ENCODE measurements at places on chromosomes 13 and 19.

- no peak for DNase-seq
Measured at GRCh38 chr13:40362502-40362901, 303.9 kb downstream of the FOXO1 start.

GRCh38 chr19:33274663-33275558, 27.4 kb downstream of the CEBPA start:
- no peak for DNase-seq

GRCh38 chr19:4707322-4707721, 16.3 kb downstream of the DPP9 start:
- no peak for DNase-seq

DNA sequence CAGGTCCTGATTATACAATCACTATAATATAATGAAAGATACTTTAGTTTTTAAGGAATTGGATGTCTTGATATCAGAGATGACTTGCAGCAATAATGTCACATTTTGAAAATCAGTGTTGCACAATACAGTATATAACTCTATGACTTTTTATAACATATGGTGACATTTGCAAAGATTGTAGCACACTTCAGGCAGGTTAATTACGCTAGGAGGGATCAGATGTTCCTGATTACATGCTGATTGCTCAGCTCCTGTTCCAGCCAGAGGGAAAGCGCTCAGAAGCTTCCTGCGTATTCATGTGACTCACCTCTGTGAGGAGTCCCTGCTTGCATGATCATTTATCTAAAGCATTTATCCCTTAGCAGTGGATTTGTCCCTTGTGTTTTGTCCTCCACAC, 265.6 kb downstream of the GPC5 start:
- DNase-seq = no peak

DNA sequence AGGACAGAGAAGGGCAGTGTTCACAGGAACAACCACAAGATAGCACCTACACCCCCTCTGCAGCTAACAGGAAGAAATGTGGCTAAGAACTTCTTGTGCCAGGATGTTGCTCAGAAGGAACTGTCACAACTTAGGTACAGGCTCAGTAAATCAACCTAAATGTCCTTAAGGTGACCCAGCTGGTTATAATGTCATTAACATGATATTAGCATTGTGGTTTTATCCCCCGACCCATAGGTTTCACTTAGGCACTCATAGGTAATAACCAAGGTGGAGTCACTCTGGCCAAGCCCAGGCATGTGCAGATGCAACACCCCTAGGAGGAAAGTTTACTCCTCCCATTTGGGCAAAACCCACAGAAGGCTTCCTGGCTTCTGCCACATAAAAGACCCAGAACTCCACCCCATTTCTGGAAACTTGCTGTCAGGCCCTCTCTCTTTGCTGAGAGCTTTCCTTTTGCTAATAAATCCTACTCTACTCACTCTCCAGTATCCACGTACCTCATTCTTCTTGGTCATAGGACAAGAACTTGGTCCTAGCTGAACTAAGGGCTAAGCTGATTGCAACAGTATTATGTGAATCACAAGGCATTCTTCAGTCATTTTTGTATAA, 951.3 kb downstream of the SLITRK5 start:
- DNase-seq = no peak

- DNase-seq = no peak
Measured at GRCh38 chr13:113804017-113804702, 45.1 kb downstream of the TMEM255B start.

DNA sequence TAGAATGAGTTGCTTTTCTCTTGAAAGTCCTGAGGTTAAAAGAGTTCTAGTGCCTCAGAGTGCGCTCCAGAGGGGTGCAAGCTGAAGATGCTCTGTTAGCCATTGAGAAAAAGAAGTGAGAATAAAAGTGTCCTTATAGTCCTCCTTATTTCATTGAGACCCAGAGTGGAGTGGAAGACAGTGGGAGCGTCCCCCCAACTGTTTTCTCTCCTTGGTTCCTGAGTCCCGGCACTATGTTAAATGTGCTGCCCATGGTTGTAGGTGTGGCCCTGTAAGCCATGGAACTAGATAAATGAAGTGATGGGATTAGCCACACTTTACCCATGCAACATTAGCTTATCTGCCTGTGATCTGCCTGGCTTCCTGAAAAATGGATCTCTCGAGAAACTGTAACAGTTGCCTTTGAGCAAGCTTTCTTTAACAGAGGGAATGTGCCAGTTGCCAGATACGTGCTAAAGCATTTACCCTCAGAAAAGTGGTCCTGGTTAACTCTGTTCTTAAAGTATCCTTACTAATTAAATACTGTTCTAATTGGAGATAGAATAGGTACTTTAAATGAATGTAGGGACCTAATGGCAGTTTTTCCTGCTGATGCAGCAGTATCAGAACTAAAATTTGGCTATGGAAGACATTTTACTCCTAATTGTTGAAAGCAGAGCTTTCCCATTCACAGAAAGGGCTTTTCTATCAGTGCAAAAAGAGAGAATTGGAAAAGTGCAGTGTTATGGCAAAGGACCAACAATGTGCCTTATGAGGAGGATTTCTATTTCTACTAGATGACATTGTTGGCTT, 21.4 kb upstream of the PSG9 start:
- DNase-seq = peak; percentile 2

DNA sequence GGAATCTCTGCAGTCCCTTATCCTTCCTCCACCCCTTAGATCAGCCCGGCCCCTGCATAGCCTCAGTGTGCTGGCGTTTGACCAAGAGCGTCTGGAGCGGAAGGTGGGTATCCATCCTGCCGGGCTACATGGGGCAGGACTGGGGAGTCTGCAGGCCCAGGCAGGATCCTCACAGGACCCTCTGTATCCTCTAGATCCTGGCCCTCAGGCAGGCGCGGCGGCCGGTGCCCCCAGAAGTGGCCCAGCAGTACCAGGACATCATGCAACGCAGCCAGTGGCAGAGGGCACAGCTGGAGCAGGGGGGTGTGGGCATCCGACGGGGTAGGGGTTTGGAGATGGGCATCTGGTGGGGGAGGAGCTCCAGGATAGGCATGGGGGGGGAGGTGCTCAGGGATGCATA, 8.9 kb downstream of the PODNL1 start:
- no peak for DNase-seq

- DNase-seq = no peak
Measured at GRCh38 chr13:113851826-113852535, 11.9 kb downstream of the GAS6 start.

- DNase-seq = no peak
Measured at GRCh38 chr13:37457612-37458011, 141.0 kb downstream of the POSTN start.

- no peak for DNase-seq
Measured at GRCh38 chr13:97295283-97296182, 73.4 kb downstream of the MBNL2 start.

- DNase-seq = no peak
Measured at GRCh38 chr13:83618966-83619365, 263.3 kb downstream of the SLITRK1 start.

GRCh38 chr19:41955521-41955920, 3.6 kb downstream of the RABAC1 start:
- no peak for DNase-seq

GRCh38 chr13:113863524-113864272, at the start of gene GAS6:
TSS of gene GAS6 (minus strand) at chr13:113864076. CDS start at chr13:113863920, 156 bp downstream.
- peak; percentile 40 for DNase-seq

- DNase-seq = no peak
Measured at GRCh38 chr13:83008212-83008929, 873.9 kb downstream of the SLITRK1 start.

GRCh38 chr19:38901683-38902082, 1.9 kb downstream of the NFKBIB start:
- no peak for DNase-seq

DNA sequence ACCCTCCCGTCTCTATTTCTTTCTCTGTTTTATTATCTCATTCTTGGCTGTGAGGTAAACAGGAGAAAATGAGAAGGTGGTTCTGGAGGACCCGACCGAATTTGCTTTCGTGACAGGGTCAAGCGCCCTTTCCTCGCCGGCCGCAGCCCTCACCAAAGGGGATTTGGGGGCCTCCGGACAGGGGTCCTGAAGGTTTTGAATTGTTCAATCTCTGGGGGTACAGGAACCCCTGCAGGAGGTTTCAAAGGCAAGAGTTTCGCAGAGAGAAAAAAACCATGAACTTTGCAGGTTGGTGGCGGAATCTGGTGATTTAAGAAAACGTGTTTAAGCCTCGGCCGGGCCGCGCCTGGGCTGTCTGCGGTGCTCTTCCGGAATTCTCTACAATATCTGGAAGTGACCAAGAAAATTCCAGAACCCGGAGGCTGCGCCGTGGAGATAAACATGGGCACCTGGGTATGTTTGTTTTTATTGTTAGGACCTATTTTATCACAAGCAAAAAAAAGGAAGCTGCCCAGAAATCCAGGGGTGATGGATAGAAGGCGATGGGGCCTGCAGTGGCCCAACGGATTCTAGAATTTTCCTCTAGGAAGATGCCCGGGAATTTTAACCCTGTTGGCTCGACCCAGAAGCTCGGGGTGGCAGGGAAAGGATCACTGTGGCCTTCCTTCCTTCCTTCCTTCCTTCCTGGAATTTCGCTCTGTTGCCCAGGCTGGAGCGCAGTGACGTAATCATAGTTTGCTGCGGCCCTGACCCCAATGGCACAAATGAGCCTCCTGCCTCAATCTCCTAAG, 14.2 kb upstream of the PTBP1 start:
- DNase-seq = no peak

DNA sequence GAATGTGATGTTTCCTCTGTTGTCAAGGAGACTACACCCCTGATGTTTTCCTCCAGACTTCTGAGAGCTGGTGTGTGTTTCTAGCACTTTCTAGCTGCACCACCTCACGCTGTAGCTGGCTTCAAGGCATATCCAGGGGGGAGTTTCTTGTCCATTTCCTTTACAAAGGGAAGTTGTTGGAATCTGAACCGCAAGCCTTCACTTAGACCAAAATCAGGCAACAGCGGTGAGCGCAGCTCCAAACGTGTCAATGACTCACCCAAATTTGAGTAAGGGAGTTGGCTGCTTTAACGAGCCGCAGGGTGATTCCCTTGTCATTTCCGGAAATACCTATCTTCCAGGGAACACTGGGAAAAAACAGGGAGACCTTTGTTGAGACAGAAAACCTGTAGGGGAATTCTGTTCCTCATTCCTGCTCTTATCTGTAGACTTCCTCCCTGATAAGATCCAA, 2.5 kb downstream of the LDLR start:
- no peak for DNase-seq

GRCh38 chr13:75146436-75146835, 335.5 kb downstream of the TBC1D4 start:
- no peak for DNase-seq

- DNase-seq = no peak
Measured at GRCh38 chr13:106709522-106709921, 141.6 kb upstream of the ARGLU1 start.

- DNase-seq = no peak
Measured at GRCh38 chr19:41920882-41921576, 7.2 kb downstream of the ERFL start.

GRCh38 chr19:32910874-32911273, 41.3 kb upstream of the SLC7A9 start:
- DNase-seq = no peak

- no peak for DNase-seq
Measured at GRCh38 chr13:98564204-98564603, 12.7 kb downstream of the STK24 start.

- DNase-seq = no peak
Measured at GRCh38 chr13:80115616-80116015, 225.3 kb downstream of the SPRY2 start.

- DNase-seq = no peak
Measured at GRCh38 chr13:27678306-27679040, 56.8 kb downstream of the POLR1D start.

DNA sequence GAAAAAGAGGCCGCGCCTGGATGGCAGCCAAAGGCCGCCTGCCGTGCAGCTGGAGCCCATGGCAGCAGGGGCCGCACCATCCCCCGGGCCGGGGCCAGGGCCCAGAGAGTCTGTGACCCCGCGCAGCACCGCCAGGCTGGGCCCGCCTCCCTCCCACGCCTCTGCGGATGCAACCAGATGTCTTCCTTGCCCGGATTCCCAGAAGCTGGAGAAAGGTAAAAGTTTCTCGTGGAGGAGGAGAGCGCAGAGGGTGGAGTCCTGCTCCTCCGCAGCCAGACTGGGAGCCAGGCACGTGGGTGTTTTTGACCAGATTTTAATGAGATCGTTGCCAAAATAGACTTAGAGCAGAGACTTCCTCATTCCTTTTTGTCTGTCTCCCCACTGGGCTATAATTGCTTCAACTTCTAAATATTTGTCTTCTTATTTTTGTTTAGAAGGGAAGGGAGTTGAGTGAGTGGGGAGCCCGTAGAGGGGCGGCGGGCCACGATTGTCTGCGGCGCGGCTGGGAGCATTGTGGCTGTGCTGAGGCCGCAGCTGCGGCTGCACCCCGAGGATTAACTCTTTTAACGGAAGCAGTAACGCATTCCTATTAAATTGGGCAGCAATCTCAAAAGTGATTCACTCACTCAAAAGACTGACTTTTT, 22.8 kb upstream of the NDUFS7 start:
- DNase-seq = no peak

DNA sequence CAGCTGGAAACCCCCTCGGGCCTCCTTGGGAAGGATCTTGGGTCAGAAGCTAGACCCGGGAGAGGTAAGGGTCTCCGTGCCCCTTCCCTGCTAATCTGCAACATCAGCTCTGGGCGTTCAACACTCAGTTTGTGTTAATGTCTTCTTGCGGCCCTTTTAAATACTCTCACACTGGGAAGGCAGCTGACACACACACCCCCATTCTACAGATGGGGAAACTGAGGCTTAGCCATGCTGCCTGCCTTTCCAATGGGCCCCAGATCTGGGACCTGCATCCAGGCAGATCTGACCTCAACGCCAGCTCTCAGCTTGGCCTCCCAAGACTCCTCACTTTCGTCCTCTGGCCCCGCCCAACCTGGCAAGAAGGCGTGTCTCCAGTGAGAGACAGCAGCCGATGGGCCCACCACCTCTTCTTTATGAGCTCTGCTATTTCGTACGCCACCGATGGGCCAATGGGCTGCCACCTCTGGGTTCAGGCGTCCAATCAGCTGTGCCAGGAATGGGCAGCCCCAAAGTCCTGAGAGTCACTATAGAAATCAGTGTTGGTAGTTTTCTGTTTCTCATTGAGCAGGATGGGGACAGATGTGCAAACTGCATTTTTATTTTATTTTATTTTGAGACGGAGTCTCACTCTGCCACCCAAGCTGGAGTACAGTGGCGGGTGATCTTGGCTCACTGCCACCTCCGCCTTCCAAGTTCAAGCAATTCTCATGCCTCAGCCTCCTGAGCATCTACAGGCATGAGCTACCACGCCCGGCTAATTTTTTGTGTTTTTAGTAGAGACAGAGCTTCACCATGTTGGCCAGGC, 43.8 kb downstream of the DNM2 start:
- DNase-seq = no peak

- no peak for DNase-seq
Measured at GRCh38 chr19:46082728-46083050, 41.8 kb downstream of the IGFL3 start.

- no peak for DNase-seq
Measured at GRCh38 chr19:45141203-45141900, 19.4 kb downstream of the NKPD1 start.

DNA sequence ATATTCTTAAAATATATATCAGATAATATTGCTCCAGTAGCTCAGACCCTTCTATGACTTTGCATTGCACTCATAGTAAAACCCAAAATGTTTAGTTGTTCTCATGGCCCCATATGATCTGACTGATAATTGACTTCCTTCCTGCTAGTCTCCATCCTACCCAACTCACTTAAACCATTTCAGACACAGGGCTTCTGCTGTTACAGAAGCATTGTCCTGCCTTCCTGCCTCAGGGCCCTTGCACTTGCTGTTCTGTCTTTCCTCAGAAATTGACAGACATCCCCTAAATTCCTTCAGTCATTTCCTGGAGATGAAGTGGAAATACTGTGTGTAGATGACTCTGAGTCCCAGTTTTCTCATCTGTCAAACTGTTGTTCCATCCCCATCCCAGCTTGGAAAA, 19.7 kb downstream of the FBXL12 start:
- no peak for DNase-seq

- peak; percentile 52 for DNase-seq
Measured at GRCh38 chr13:111505175-111505777, 184.8 kb downstream of the TEX29 start.

All from neural crest cell (in vitro differentiated cells).